ENCODE measurements at places on chromosomes 4 and X.

- peak; percentile 91 for DNase-seq
Observed at GRCh38 chr4:119729835-119730670, 101.4 kb upstream of the PDE5A start.

DNA sequence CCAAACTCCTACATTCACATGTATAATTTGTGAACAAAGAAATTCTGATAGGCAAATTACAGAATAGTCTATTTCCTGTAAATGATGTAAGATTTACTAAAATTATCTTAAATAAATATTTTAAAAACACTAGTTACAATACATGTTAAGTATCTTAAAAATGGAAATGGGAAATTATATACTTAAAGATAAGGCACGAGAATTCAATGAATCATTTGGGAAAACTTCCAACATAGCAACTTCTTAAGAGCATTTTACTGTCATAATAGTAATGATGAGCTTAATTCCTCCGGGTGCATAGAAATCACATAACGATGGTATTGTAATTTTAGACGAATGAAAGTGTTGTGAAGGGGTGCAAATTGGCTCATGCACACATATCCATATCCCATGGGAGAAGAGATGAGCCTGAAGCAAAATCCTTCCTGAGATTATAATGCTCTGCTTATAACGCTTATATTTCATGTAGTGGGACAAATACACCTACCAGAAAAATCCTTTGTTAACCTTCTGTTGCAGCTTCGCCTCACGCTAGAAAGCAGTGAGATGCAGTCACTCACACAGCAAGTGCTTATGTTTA is 873.5 kb downstream of the PDHA2 start:
- DNase-seq: no peak

DNA sequence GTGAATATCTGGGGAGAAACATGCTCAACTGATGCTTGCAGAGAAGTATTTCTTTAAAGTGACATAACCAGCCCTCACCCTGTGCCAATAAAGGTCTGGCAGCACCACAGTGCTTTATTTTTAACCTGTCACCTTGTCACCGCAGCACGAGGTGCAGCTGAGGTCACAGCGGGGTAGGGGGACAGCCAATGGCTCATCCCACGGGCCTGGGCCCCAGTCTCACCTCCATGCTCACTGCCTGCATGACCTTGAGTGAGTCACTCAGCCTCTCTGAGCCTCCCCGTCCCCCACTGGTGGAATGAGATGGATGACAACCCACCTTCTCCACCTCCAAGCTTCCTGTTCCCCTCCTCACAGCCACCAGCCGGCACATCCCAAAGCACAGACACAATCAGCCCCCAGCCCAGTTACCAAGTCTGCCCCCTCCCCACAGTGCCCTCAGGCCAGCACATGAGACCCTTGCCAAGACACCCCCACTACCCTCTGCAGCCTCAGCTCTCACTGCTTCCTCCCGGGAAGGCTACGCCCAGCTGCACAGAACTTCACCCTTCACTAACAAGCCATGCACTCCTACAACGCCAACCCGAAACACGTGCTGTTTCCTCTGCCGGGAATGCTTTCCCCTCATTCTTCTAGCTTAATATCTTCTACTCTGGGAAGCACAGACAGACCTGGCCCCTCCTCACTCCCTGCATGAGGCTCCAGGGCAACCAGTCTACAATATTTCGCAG is 24.9 kb upstream of the MAN2B2 start:
- DNase-seq: no peak

- peak; percentile 75 for DNase-seq
Observed at GRCh38 chr4:88609387-88609786, 17.1 kb downstream of the HERC3 start.

- DNase-seq: no peak
Observed at GRCh38 chrX:329291-329910, 10.8 kb upstream of the GTPBP6 start.

GRCh38 chr4:118345813-118346212 is 7.0 kb downstream of the PRSS12 start:
- DNase-seq: peak; percentile 78

GRCh38 chrX:142095651-142096245 is 109.3 kb downstream of the MAGEC2 start:
- no peak for DNase-seq

DNA sequence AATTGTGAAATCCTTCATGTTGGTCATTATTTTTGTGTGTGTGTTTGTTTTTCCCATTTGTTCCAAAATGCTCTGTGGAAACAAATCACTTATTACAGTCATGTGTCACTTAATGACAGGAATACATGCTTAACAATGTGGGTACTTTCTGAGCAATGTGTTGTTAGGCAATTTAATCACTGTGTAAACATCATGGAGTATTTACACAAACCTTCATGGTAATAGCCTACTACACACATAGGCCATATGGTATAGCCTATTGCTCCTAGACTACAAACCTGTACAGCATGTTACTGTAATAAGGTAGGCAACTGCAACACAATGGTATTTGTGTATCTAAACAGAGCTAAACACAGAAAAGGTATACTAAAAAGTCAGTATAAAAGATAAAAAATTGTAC is 388.9 kb upstream of the PPP1R2C start:
- peak; percentile 76 for DNase-seq

DNA sequence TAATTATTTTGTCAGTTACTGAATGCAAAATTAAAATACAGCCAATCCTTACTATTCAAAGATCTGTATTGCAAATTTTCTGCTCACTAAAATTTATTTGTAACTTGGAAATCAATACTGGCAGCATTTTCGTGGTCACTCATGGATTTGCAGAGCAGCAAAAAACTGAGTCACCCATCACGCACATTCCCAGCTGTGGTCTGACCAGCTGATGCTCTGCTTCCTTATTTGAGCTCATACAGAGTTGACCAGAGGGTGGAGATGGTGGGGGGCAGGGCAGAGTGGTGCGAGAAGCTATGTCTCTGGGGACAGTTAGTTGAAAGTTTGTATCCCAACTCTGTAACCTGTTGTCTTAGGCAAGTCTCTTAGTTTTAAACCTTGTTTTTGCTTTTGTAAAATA is 214.8 kb downstream of the SPCS3 start:
- DNase-seq: peak; percentile 32

DNA sequence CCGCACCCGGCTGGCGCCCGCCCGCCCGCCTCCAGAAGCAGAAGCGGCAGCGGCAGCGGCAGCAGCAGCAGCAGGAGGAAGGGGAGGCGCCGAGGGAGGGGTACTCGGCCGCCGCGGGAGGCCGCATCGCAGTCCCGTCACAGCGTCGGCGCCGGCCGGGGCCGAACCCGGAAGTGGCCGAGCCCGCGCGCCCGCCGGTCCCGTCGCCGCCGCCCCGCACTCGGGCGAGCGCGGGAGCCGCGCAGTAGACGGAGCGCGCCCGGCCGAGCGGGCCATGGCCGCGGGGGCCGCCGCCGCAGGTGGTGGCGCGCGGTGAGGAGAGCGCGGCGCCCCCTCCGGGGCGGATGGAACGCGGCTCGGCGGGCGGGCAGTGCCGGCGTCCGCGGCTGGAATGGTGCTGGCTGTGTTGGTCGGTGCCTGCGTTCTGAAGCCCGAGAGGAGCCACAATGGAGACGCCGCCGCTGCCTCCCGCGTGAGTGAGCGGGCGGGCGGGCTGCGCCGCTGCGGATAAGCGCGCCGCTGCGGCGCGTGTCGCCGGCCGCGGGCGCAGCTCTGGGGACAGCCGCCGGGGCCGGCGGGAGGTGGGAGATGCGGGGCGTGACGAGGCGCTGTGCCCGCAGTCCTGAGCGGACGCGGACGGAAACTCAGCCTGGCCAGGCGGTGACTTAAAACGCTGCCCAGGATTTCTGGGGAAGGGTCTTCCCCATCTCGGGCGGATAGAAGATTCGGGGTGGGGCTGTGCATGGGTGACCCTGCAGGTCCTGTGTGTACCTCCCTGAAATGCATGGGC is at the start of gene KLHL2:
TSS of gene KLHL2 (plus strand) at position 131 of the 790 bp plus-strand sequence. CDS start at position 447, 316 bp downstream.
- DNase-seq: peak; percentile 54

DNA sequence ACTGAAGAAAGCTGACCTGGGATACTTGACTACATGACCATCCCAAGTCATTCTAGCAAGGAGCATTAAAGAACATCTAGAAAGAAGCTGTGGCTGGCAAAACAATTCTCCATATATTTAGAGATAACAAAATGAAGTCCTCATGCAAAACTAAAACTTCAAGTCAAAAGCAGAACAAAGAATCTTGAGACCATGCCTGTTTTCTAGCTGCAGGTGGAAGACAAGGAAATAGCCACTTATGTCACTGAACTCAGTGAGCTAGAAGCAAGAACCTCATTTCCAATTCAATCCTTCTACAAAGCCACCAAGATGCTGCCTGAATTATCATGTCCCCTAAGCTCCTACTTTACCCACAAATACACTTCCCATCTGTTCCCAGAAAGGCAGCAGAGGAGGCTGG is 13.8 kb downstream of the USP46 start:
- no peak for DNase-seq

GRCh38 chr4:42371305-42372252 is 25.7 kb upstream of the SHISA3 start:
- DNase-seq: peak; percentile 64

DNA sequence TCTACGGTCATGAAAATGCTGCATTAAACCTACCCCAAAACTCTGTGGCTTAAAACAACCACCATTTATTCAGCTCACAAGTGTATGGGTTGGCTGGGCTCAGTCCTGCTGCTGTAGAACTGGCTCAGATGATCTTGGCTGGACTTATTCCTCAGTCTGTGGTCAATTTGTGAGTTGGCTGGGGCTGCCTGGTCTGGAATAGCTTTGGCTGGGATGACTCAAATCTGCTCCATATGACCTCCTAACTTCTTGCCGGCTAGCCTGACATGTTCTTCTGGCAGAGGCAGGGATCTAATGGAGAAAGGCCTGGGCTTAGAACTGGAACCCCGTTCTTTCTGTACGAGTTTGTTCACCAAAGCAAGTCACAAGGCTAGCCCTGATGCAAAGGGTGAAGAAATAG is 71.7 kb downstream of the CFAP299 start:
- DNase-seq: no peak
